ENCODE measurements at places on chromosomes 1 and 21.
A peak's percentile ranks its signal among the peaks of the same experiment; 100 is the strongest.

GRCh38 chr1:9229549-9229948 is 5.0 kb upstream of the H6PD start:
- no peak for DNase-seq

DNA sequence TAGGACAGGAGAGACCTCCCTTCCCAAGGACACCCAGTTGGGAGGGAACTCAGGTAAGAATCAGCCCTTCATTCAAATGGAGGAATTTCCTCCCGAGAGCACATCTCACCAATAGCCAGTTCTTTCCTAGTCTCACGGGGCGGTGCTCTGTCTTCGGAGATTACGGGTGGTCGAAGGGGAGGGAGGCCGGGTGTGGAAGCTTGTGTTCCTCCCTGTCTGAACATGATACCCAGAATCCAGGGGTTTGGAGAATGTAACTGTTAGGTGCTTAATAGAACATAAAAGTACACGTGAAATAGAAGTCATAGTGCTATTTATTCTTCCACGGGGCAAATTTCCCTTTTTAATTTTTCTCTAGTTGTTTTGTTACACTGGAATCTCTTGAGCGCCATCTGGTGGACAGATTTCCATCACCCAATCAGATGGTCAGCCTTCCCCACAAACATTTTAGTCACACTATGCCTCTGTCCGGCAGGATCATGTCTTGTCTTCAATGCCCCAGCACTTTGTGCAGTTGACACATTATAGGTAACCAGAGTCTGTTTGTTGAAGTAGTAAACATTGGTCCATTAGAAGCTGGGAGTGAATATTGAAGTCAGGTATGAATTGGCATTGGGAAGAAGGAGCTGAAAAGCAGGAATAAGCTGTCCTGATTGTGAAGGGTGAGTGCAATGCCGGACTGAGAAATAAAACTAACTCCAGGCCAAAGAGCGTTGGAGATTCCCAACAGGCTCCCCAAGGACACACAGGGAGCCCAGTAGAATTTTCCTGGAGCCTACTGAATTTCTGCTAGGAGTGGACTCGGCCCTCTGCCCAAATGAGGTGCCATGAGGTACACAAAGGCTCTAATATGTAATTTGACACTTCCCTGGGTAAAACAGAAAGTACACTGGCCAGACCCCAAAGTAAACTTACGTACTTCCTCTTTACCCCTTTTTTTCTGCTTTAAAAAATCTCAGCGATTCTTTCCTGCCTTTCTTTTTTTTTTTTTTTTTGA is 27.6 kb upstream of the ZNF697 start:
- DNase-seq: peak; percentile 52

GRCh38 chr1:66351913-66352312 is 182.0 kb upstream of the SGIP1 start:
- DNase-seq: no peak

DNA sequence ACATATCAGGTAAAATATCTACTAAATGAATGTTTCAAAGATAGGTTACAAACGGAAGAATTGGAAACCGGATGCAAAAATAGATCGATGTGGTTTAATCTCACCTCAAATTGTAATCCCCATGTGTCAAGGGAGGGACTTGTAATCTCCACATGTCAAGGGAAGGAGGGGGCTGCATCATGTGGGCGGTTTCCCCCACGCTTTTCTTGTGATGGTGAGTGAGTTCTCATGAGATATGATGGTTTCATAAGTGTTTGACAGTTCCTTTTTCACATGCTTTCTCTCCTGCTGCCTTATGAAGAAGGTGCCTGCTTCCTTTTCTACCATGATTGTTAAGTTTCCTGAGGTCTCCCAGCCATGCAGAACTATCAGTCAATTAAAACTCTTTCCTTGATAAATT is 408.7 kb upstream of the TMPRSS15 start:
- no peak for DNase-seq

DNA sequence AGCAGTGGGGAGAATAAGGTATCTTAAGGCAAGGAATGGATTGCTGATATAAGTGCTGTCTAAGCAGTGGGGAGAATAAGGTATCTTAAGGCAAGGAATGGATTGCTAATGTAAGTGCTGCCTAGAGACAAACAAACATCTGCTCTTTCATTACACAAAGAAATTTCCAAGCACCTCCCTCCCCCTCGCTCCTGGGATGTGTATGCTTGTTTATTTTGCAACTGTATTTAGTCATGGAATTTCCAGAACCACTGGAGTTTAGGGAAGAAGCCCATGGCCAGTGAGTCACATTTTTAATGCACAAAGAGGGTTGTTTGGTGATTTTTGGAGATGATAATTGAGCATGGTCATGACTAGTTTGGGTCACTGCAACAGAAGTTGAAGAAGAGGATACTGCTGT is 21.5 kb downstream of the PDPN start:
- no peak for DNase-seq

DNA sequence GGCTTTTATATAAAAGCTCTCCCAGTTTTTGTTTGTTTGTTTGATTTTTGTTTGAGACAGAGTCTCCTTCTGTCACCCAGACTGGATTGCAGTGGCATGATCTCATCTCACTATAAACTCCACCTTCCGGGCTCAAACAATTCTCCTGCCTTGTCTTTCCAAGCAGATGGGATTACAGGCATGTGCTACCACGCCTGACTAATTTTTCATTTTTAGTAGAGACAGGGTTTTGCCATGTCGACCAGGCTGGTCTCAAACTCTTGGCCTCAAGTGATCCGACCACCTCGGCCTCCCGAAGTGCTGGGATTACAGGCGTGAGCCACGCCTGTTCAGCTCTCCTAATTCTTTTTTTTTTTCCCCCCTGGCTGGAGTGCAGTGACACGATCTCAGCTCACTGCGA is 4.4 kb downstream of the PCAT6 start:
- DNase-seq: no peak

DNA sequence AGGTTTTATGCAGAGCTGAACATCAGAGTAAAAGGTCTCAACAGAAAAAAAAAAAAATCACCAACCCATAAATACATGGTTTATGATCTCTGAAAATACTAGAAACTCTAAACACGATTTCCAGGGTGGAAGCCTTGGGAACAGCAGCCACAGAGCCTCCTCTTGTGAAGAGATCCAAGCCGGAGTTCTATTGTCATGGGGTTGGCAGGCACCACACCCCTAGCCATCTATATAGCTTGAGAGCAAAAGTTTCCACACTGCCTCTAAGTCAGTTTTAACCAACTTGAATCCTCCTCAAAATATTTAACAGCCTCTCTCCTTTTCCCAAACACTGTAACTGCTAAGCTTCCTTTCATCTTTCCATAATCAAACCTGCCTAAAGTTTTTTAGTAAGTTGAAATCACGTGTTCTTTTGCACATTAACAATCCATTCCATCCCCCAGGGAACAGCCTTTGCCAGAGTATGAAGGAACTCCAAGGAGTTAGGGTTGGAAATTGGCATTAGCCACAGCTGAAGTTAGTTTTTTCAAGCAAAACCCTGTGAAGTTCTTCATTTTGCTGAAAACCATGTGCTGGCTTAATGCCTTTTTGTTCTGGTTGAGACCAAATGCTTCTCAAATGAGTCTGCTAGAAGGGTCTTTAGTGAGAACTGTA is 13.8 kb upstream of the SEC16B start:
- DNase-seq: no peak

GRCh38 chr1:6181347-6181770 is 1.2 kb upstream of the CHD5 start:
- no peak for DNase-seq

DNA sequence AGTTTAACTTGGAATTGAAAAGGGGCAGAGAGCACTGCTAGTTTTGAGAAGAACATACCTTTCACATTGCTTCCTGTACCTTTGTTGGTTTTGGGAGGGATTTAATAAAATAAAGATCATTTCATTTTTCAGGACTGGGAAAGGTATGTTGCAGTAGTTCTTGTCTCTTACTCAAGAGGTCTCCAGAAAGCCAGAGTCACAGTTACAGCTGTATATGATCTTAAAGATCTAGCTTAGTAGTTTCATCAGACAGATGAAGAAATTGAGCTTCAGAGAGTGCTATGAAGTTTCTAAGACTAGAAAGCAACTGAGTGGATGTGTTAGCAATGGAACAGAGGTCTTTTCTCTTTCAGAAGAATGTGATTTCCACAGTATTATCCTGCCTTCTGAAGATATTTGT is 1.0 kb downstream of the OR10K2 start:
- no peak for DNase-seq

- no peak for DNase-seq
Measured at GRCh38 chr1:156337052-156337887, 822 bp downstream of the CCT3 start.

DNA sequence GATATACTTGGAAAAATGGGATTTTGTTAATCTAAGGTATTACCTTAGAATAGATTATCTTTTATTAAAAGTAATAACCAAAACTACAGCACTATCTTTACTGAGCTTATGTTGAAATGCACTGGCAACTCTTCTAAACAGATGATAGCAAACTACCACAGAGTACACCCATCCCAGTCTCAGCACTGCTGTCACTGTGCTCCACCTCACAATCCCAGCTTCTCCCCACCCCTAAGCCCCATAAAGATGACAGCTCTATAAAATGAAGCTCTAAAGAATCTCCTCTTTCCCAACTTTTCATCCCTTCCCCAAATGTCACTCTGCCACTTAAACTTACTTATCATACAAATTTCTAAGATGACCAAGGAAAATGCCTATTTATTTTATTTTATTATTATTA is 6.4 kb downstream of the DSTYK start:
- no peak for DNase-seq

- DNase-seq: no peak
Measured at GRCh38 chr1:109083923-109084322, 6.6 kb upstream of the TMEM167B start.

- no peak for DNase-seq
Measured at GRCh38 chr1:55035904-55036303, 3.4 kb upstream of the PCSK9 start.

DNA sequence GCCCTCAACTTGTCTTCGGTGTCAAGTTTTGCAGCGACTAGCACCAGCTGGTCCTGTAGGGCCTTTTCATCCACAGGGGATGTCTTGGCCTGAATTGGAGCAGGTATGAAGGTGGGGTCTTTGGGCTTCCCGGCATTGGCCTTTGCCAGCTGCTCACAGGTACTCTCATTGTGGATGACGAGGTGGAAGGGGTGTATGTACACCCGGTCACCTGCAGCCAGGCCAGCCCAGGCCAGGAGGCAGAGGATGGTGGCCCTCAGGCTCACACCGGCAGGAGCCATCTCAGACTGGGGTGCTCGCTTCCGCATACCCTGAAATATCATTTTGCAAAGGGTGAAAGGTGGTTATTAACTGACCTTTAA is 3.4 kb downstream of the AGT start:
- DNase-seq: no peak

DNA sequence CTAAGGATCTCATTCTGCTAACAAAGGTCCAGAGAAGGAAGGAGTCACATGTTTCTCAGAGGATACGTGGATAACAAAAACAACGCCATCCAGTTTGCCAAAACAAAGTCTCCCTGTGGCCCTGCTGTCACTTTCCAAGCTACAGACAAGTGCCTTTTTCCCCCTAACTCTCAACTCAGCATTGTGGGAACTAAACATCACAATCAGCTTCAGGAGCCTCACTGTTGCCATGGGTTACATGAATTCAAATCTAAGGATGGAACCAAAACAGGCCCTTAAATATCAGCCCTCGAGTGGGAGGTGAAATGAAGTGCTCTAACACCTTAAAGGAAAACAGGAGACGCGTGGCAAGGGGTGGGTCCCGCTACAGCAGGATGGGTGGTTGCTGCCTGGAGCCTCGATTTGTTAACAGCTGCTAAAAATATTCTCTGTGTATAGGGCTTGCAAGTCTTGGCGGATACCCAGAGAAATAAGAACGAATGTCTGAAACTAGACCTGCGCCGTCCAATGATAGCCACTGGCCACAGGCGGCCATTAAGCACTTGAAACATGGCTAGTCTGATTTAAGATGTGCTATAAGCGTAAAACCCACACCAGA is 66.4 kb upstream of the SOD1 start:
- DNase-seq: no peak

DNA sequence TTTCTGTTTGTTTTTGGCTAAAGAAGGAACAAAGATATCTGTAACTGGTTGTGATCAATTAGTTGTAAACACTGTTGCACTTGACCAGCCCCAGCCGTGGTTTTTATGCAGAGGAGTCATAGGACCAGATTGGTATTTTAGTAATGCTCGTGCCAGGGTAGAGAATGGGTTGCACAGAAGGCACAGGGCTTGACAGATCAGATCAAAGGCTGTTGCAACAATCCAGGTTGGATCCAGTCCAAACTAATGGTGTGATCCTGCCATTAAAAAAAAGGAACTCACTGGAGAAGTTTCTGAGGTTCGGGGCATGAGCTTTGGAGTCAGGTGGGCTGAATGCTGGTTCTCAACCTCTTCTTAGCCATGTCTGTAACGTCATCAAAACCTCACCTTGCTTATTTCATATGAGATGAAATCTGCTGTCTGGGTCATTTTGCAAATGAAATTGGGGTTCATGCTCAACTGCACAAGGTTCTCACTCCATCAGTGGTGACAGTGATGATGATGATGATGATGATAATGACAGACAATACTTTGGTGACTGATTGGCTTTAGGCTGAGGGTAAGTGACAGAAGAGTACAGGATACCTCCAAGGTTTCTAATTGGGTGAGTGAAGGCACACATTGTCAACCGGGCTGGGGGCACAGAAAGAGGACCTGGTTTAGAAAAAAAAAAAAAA is 43.1 kb downstream of the ZNF281 start:
- no peak for DNase-seq

DNA sequence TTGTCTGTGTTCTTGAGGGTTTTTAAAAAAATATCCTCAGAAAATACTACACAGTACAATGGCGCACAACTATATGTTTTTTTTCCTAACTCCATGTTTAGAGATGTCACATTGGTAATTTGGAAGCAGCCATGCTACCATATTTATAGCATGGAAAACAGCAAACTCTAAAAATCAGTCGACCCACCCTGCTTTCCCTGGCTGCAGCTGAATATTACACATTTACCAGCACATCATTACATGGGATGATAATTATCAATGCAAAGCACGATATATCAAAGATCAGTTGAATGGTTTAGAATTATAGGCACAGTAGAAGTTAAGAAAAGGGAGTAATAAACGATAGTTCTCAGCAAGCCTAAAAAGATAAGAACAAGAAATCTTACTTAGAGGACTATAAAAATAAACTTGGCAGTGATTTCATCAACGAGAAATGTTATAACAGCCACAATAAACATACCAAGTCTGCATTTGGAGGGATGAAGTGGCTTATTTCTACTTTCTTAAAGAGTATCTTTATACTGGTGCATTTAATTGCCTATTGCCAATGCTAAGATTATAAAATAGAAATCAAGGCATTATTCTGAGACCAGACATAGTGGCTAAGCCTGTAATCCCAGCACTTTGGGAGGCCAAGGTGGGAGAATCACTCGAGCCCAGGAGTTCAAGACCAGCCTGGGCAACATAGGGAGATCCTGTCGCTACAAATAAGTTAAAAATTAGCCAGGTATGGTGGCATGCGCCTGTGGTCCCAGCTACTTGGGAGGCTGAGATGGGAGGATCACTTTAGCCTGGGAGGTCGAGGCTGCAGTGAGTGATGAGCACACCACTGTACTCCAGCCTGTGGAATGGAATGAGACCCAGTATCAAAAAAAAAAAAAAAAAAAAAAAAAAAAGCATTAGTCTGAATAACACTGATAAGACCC is 43.4 kb downstream of the WDR64 start:
- no peak for DNase-seq

- no peak for DNase-seq
Measured at GRCh38 chr1:183419399-183419798, 1.2 kb upstream of the NMNAT2 start.
